Stimulated activated CD8-positive, alpha-beta memory T cell treated with anti-CD3 and anti-CD28 coated beads, Interleukin-4, amount 100 ng/mL, for 48 hours (primary cell): ENCODE measurements at places on chromosomes 12 and 14.

GRCh38 chr12:31228811-31229792 is 96.8 kb downstream of the SINHCAF start:
- DNase-seq: no peak

DNA sequence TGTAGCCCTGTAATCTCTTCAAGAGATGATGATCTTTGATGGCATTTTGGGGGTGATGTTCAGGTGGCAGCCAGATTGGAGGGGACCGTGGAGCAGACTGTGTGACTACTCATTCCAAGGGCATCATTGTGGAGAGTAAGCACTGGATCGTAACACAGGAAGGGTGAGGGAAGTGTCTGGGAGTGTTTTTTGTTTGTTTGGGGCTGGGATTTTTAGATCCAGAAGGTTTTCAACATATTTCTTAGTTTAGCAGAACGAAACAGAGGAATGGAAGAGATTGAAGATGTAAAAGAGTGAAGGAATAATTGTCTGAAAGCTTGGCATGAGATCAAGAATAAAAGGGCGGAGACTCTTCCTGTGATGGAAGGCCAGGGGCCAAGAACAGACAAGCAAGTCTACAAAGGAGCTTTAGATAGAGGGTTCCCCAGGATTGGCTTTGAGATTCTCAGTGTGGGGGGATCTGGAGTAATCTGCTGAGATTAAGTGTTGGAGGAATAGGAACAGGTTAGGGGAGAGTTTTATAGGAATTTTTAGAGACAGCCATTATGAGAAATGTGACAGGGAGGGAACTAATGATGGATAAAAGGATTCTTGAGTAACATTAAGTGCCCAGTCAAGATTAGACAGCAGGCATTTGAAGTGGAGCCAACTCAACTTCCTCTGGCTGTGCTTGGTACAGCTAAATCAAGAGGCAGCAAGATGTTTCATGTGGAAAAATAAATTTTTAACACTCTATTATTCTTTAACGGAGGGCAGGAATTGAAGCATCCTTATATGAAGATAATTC is 79.7 kb upstream of the REP15 start:
- no peak for DNase-seq

DNA sequence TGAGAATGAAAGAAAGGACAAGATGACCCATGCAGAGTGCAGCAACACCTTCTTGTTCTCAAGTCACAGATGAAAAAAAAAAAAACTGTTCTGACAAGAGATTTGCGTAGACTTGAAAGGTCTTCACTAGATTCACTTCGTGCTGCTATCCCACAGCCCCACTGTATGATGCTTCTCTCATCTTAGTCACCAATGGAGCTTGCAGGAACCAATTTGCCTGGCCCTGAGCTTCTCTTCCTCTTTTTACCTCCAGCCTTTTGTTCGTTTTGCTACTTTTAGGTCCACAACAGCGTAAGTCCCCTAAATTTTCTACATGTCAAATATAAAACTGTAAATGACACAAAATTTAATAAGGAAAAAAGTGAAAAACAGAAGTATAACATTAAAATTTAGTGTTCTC is 107.9 kb upstream of the NAP1L1 start:
- no peak for DNase-seq

DNA sequence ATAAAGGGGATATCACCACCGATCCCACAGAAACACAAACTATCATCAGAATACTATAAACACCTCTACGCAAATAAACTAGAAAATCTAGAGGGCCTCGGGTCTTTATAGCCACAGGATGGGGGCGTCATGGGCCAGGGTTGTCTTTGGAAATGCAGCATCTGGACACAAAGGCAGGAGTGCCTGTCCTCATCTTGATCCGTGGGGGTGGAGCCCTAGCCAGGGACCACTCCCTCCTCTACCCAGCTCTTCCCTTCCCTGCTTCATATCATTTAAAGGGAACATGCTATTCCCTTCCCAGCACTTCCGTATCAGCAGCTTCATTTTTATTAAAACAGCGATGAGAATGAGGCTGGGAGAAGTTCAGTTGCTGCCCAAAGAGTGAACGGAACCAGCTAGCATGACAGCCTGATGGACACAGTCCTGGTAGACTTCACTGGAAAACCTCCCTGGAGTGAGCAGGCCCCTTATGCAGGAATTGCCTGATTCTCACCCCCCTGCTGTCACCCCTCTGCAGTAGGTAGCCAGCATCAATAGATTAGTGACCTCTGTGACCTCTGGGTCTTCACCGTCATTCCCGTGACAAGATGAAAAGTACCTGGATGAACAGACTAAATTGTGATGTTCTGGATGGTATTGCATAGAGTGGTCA is 251.4 kb upstream of the RGS6 start:
- DNase-seq: no peak

- DNase-seq: no peak
These were observed 41.4 kb downstream of the BORCS5 start for GRCh38 chr12:12398026-12398859.

- DNase-seq: no peak
These were observed 7.8 kb upstream of the LUM start for GRCh38 chr12:91119089-91119488.

DNA sequence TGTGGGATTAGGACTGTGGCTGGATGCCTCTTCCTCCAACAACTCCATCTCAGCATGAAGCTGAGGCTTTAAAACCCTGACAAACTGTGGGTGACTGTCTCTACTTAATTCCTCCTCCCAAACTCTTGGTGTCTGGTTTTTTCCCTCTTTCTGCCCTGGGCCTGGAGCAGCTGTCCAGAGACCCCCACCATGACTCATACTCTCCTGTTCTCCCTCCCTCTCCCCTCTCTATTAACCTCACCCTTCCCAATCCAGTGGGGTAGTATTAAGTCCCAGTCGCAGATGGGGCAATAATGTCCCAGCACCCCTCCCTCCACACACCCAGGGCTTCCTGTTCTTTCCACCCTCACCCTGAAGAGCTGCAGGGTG is 2.0 kb upstream of the DNAJC14 start:
- DNase-seq: no peak

DNA sequence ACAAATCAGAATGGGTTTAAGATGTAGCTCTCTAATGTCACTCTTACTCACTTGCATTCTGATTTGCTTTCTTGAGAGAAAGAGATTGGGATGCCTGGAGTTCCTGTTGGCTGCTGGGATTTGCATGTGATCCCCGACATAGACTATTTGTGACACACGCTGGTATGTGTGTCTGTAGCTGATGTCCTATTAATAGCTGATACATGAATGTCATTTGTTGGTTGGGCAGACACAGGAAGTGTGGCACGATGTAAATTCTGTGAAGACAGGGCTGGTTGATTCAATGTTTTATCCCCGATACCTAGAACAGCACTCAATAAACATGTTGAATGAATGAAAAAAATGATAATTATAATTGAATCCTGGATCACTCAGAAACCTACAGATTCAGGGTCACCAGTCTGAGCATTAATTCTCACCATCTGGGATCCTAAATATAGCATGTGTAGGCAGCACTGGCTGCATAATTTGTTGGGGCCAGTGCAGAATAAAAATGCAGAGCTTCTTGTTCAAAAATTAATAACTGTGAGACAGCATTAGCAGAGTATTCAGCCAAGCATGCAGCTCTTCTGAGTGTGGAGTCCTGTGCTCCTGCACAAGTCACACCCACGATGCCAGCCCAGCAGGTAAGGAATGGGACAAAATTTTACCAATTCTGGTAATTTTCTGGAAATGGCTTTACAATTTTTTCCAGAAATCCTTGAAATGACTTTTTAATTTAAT is 35.5 kb upstream of the SOCS2 start:
- DNase-seq: no peak

DNA sequence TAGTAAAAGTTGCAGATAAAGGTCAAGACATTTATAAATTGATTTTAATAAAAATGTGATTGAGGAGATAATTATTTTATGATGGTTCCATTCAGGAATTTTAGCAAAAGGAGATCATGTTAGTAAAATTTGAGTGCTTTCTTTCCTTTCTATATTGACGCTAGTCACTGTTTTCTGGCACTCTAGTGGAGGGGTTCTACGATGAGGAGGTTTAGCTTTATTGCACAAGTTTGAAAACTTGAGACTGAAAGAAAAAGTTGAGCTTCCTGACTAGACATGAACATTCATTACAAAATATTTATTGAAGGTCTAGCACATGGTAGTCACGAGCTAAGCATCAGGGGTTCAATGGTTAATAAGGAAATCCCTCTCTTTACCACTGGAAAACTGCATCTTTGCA is 336.1 kb downstream of the SNAPC1 start:
- no peak for DNase-seq

DNA sequence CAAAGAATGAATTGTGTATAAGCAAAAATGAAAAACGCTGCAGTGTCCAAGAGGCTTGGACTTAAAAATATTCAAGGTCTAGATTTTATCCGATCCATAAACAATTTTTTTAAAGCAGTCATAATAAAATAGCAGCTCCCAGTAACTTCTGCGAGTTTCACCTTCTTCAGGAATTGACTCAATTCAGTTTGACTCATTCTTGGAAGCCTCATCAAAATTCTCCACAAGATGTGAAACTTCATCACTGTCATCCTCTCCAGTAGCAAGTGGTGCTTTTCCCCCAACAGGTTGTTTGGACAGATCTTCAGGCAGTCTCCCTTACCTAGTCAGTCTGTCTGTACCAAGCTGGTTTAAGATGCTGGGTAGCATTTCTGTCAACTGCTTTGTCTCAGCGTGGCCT is 93.5 kb upstream of the FOXG1 start:
- DNase-seq: no peak

DNA sequence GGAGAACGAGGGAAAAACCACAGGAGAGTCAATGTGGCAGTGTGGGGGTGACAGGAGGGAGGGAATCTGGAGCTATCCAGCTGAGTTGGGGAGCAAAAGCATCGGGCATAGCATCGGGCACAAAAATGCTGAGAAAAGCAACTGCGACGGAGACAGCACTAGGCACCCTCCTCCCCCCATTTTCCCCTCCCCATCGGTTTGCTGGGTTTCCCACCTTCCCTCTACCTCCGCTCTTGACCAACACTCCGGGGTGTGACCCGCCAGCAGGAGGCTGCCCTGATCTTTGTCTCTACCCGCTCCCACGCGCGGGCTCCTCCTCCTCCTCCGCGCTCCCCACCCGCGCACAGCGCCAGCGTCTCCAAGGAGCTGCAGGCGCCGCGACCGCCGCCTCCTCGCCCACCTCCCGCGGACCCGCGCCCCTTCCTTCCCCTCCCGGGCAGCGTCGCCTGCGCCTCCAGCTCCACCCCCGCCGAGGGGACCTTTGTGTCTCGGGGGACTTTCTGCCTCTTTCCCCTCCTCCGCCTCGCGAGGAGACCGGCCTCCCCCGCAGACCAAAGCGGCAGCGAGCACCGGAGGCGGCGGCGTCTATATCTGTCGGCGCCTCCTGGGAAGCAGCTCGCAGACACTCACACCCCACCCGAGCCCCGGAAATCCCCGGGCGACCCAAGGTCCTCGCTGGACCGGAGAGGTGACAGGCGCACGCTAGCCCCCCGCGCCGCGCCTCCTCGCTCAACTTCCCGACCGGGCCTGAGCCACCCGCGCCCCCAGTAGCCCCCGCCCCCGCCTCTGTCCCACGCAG is 920 bp downstream of the CDK17 start:
- DNase-seq: peak; percentile 78

GRCh38 chr14:59823179-59823578 is 47.4 kb downstream of the RTN1 start:
- no peak for DNase-seq

- DNase-seq: no peak
These were observed 116.4 kb upstream of the LRFN5 start for GRCh38 chr14:41490323-41490722.

DNA sequence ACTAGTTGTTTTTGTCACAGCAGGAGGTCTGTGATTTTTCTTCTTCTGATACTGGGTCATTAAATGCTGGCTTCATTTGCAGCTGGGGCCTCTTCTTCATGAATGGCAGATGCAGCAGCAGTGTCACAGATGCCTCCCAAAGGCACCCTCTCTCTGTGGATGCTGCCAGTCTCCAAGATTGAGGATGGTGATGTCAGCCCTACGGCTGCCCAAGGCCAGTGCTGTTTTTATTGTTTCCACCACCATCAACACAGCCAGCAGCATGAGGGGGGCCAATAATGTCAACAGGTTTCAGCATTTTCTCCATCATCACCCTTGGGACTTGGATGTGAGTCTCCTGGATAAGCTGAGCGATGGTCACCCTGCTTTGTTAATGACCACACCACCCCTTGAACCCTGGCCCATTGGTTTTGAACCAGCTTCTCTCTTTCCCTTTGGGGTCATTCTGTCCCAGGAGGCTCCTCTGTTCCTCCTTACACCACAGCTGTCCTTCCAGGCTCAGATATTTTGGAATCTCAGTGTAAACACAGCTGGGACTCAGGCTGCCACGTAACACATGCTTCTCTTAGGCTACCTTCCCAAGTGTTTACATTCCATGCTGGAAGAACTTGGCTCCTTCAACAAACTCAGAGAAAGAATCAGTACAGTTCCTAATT is 151.7 kb upstream of the DDHD1 start:
- DNase-seq: no peak

DNA sequence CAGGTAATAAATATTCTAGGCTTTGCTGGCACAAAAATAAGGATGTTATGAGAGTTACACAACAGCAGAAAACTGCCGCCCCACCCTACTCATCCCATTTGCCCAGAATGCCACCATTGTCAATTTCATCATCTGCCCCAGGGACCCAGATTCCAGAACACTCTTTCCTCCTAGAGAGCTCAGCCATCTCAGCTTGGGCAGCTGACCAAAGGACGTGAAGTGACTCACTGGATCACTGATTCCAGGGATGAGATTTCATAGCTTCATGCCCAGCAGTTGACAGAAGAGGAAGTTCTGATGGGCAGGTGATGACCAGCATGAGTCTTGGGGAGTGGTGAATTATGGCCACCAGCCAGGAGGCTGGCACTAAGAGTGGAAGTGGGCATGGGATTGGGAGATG is 450.3 kb downstream of the RMST start:
- DNase-seq: no peak

GRCh38 chr14:100610511-100611217 is 23.4 kb upstream of the BEGAIN start:
- no peak for DNase-seq

DNA sequence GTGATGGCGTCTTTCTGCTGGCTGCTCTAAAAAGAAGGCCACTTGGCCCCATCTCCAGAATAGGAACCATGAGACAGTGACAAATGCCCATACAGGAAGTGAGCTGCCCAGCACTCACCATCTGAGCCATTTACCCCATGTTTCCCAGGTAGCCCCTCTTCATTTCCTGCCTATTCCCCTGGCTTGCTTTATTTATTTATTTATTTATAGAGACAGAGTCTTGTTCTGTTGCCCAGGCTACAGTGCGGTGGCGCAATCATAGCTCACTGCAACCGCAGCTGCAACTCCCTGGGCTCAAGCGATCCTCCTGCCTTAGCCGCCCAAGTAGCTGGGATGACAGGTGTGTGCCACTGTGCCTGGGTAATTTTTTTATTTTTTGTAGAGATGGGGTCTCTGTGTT is 71.2 kb downstream of the RIN3 start:
- no peak for DNase-seq

GRCh38 chr12:81859521-81859920 is 100.4 kb upstream of the PPFIA2 start:
- DNase-seq: no peak

GRCh38 chr12:47317175-47317915 is 237.6 kb upstream of the AMIGO2 start:
- no peak for DNase-seq

DNA sequence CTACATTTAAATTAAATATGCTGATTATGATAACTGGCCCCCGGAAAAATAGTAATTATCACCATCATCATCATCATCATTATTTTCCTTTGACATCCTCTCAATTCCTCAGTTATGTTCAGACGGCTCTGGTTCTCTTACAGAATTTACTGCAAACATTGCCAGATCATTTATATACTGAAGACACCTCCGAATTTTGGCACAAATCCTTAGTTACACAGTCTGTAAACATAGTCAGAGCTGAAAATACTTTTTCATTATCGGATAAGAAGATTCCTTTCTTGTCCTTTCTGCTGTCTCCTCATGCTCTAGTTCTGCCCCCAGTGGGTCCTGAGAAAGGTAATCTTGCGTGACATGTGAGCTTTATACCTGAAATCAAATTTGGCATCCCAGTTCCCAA is 40.3 kb upstream of the CCDC60 start:
- DNase-seq: no peak
